ENCODE measurements at places on chromosomes 6 and 20. TPM values are rescaled to one million over a fixed set of nuclear protein-coding genes. Genes with fewer than 3 reads are reported as not detected.

DNA sequence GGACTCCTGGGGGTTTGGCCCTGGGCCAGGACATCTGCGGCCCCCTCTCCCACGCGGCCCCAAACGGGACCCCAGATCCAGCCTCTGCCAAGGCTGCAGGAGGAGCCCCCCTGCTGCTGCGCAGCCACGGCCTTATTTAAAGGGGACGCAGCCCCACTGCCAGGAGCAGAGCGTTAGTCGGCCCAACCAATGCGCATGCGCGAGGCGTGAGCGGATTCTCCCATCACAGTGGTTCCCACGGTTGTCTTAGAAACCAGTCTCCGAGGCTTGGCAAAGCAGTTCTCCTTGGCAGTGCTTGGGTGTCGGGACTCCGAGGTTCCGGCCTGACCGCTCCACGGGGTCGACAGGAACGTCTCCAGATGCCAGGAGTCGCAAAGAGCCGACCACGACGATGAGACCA, 288.3 kb upstream of the ZNF337 start:
- no peaks in the 10 kb centered on the region for H3K27me3 ChIP-seq
- H3K36me3 ChIP-seq = no peaks in the 10 kb centered on the region
- H3K4me3 ChIP-seq = no peak overlapping the region
- peaks cover 17% of the 10 kb centered on the region for H3K4me1 ChIP-seq
- no peak overlapping the region for H3K27ac ChIP-seq

- peaks cover 31% of the 10 kb centered on the region for H3K4me1 ChIP-seq
- no peak for DNase-seq
- H3K4me3 ChIP-seq = no peak overlapping the region
Observed at GRCh38 chr6:31163922-31164321, 5.5 kb downstream of the TCF19 start.

DNA sequence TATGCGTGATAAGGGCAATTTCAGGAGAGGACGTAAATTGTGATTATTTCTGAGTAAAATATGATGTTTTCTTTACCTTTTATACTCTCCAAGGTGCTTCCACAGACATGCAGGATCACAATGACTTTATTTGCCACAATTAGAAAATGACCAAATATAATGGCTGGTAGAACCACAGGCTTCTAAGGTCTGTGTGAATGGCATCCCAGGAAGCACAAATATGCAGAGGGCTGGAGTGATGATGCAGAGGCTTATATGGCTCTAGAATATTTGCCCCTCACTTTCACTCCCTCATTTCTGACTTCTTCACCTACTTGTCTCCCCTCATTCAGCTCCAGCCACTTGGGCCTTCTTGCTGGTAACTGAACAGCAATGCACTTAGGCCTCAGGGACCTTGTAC, 502.1 kb upstream of the MAP3K7 start:
- no peaks in the 10 kb centered on the region for H3K4me1 ChIP-seq
- H3K27ac ChIP-seq = no peak overlapping the region
- H3K4me3 ChIP-seq = no peak overlapping the region
- H3K36me3 ChIP-seq = no peaks in the 10 kb centered on the region
- H3K27me3 ChIP-seq = peaks cover 4% of the 10 kb centered on the region

- peaks cover 23% of the 10 kb centered on the region for H3K4me1 ChIP-seq
- no peak for DNase-seq
- no peak overlapping the region for H3K27ac ChIP-seq
- peaks cover 55% of the 10 kb centered on the region for H3K27me3 ChIP-seq
- no peaks in the 10 kb centered on the region for H3K36me3 ChIP-seq
Observed at GRCh38 chr20:56627122-56628014, 1.7 kb upstream of the TFAP2C start.

GRCh38 chr6:43172104-43173007, 1.3 kb downstream of the SRF start:
- H3K4me3 ChIP-seq = peak overlapping the region; percentile 96
- peak; percentile 54 for DNase-seq
- peaks cover 32% of the 10 kb centered on the region for H3K36me3 ChIP-seq

GRCh38 chr20:35091816-35092523, 637 bp downstream of the TRPC4AP start:
- H3K4me3 ChIP-seq = peak overlapping the region; percentile 79
- peak overlapping the region; percentile 91 for H3K27ac ChIP-seq
- H3K4me1 ChIP-seq = peaks cover 49% of the 10 kb centered on the region
- H3K27me3 ChIP-seq = no peaks in the 10 kb centered on the region
- DNase-seq = peak; percentile 34

- no peaks in the 10 kb centered on the region for H3K36me3 ChIP-seq
- peaks cover 12% of the 10 kb centered on the region for H3K27me3 ChIP-seq
- no peak overlapping the region for H3K4me3 ChIP-seq
- H3K27ac ChIP-seq = no peak overlapping the region
- no peaks in the 10 kb centered on the region for H3K4me1 ChIP-seq
Observed at GRCh38 chr6:148967011-148967520, 220.2 kb downstream of the UST start.

GRCh38 chr6:83884523-83884922, 25.0 kb downstream of the CYB5R4 start:
- peaks cover 4% of the 10 kb centered on the region for H3K4me1 ChIP-seq
- DNase-seq = no peak
- H3K36me3 ChIP-seq = no peaks in the 10 kb centered on the region
- H3K27ac ChIP-seq = no peak overlapping the region
- no peak overlapping the region for H3K4me3 ChIP-seq

DNA sequence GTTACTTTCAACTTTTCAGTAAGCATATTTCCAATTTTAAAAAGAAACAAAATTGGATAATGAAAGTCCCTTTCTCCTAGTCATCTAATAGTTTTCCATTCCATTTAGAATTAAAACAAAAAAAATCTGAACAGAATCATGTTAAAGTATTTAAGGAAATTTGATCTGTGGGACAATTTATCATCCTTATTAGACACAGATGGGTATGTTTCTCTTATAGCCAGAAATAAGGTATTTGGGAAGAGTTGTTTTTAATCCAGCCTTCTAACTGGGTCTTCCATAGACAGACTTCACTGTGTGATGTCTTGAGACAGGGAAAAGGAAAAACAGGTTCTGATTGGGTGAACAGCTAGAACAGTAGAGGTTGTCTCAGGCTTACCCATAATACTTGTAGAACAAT, 39.5 kb upstream of the STXBP5 start:
- no peak overlapping the region for H3K27ac ChIP-seq
- no peaks in the 10 kb centered on the region for H3K4me1 ChIP-seq

SNAP25 gene
- not detected for total RNA-seq

TRIM40 gene
- total RNA-seq = not detected

CST2 gene
- total RNA-seq = not detected

Measured in activated CD8-positive, alpha-beta T cell treated with anti-CD3 and anti-CD28 coated beads, Interleukin-2, amount 10 ng/mL, durations not matched to agents 7 days and 5 days (primary cell).